ENCODE measurements at places on chromosomes 16 and 17.

DNA sequence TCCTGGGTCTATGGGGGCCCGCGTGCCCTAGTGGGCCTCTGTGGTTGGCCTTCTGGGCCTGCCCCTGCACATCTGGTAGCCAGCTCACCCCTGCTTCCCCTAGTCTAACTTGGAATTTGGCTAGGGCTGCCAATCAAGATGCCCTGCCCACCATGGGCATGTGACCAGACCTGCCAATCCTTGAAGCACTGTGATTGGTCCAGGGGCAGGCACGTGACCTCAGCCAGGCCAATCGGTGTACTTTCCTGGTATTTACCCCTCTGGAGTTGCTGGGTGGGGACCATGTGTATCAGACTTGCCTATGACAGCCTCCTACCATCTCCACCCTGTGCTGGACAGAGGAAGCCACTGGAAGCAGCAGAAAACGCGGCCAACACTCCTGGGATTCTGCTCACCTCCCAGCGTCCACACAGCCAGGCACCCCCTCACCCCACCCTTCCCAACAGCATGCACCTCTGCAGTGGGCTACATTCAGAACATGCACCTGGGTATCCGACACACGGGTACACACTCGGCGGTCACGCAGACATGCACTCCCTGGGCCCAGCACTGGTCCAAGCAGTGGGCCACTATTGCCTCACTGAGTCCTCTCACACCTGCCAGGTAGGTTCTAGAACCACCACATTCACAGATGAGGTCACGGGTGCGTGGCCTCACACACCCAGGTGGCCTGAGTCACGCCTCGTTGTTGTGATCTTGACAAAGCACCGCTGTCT, 96.9 kb downstream of the RBFOX3 start:
- no peak for DNase-seq

DNA sequence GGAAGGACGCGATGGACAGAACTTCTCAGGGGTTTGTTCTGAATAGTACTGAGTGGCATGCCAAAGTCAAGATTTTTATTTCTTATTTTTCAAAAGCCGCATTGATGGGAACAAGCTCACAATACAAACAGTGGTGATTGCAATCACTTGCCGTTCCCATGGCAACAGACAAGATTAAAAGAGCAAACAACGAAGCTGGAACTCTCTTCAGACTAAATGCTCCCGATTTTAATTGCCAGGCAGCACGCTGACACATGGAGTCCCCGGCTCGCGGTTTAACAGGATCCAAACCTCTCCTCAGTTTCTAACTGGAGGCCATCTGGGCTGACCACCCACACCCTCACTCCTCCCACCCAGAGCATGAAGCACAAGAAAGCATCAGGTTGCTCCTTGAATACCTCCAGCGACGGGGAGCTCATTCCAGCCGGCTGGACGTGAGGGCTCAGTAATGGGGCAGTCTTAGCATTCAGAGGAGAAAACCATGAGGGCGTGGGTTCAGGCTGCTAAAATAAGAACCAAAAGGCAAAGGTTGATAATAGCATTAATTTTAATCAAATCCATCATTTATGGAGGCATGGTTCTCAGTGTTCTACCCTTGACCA, 41.5 kb downstream of the AIPL1 start:
- no peak for DNase-seq

GRCh38 chr17:31529841-31530251, 138.4 kb downstream of the RAB11FIP4 start:
- DNase-seq: no peak

DNA sequence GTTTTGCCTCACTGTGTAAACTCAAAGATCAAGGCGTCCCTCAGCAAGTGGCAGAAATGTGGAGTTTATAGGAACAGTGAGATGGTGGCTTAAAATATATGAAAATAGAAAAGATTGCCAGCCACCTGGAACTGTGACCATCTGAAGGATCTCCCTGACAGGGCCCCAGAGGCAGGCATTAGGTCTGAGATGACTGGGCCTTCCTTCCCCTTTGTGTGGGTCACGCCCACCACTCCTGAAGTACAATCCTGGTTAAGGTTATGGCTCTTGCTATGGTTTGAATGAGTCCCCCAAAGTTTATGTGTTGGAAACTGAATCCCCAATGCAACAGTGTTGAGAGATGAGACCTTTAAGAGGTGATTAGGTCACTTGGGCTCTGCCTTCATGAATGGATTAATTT, 6.4 kb downstream of the ST6GALNAC2 start:
- no peak for DNase-seq

- DNase-seq: no peak
Observed at GRCh38 chr17:56324676-56325075, 171.4 kb downstream of the ANKFN1 start.

DNA sequence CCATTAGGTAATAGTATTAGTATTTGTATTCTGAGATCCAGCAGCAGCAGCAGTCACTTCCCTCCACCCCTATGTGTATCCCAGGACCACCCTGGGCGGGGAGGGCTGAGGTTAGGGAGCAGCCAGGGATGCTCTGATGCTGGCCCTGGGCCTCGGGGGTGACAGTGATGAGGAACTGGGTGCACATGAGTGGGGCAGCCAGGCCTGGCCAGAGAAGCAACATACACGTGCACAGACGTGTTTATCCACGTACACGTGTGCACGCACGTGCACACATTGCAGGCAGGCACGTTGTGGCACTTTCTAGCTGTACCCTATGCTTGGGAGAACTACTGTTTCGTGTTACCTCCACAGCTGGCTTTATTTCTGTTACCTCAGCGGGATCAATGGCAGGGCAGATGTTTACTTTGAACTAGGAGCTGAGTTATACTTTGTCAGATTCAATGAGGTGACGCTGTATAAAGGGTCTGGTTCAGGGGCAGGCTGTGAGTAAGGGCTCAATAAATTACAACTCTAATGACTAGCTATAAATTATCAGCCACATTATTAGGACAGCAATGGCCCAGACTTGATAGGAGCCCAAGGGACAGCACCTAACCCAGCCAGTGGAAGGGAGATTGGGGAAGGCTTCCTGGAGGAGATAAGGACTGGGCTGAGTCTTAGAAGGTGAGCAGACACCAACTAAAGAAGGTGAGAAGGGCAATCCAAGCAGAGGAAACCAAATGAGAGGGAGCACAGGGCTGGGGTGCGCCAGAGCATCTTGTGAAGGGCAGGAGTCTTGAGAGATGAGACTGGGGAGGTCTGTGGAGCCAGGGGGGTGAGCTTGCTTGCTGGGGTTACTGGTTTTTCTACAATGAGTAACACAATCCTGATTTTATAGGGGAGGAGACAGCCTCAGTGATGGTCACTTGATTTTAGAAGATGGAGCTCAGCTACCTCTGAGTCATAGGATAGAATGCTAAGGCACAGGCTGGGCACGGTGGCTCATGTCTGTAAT, 22.4 kb upstream of the CA4 start:
- DNase-seq: no peak

DNA sequence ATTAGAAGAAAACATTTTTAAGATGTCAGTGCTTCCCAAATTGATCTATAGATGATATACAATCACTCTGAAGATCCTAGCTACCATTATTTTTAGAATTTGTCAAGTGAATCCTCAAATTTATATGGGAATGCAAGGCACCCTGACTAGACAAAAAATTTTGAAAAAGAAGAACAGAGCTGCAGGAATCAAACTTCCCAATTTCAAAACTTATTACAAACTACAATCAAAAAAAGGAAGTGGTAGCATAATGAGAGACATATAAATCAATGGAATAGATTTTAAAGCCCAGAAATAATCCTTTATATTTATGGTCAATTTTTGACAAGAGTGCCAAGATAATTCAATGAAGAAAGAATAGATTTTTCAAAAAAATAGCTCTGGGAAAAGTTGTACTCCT, 198.3 kb upstream of the KCNJ16 start:
- no peak for DNase-seq

DNA sequence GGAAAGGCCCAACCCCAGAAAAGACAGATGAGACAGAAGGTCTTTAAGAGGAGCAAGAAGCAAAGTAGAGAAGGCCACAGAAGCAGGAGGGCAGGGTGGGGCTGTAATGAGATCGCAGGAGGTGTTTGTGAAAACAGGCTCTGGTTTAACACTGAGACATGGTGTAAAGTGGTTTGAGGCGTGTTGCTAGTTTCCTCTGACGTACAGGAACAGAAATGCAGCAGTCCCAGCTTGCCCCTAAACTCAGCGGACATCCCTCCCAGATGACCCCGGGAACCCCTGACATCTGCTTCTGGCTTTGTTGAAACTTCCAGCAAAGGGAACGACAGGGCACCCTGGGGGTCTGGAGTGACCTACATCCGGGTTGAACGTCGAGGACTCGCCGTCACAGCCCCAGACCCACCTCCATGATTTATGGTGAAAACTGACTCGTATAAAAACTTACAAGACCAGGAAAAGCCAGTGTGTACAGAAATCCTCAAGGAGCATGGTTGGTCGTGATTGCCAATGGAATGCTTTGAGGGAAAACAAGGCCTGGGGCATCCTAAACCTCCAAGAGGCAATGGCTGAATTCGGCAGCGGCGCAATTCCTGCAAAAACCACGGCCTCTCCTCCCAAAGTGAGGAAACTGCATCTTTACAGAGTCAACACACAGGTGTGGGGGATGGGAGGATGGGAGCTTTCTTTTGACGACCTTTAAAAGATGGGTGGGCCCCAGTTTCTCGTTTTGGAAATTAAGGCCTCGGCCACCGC, 25.8 kb downstream of the LITAF start:
- no peak for DNase-seq

GRCh38 chr16:67551972-67552371, 10.4 kb upstream of the CTCF start:
- DNase-seq: no peak

- DNase-seq: no peak
Observed at GRCh38 chr16:81571592-81572385, 127.2 kb downstream of the CMIP start.

GRCh38 chr16:84585467-84585866, 32.4 kb downstream of the COTL1 start:
- DNase-seq: no peak

GRCh38 chr16:70681382-70682238, 4.2 kb downstream of the MTSS2 start:
- DNase-seq: no peak

- no peak for DNase-seq
Observed at GRCh38 chr17:37067555-37068111, 118.9 kb downstream of the AATF start.

- no peak for DNase-seq
Observed at GRCh38 chr17:34656801-34657200, 77.4 kb downstream of the TMEM132E start.

DNA sequence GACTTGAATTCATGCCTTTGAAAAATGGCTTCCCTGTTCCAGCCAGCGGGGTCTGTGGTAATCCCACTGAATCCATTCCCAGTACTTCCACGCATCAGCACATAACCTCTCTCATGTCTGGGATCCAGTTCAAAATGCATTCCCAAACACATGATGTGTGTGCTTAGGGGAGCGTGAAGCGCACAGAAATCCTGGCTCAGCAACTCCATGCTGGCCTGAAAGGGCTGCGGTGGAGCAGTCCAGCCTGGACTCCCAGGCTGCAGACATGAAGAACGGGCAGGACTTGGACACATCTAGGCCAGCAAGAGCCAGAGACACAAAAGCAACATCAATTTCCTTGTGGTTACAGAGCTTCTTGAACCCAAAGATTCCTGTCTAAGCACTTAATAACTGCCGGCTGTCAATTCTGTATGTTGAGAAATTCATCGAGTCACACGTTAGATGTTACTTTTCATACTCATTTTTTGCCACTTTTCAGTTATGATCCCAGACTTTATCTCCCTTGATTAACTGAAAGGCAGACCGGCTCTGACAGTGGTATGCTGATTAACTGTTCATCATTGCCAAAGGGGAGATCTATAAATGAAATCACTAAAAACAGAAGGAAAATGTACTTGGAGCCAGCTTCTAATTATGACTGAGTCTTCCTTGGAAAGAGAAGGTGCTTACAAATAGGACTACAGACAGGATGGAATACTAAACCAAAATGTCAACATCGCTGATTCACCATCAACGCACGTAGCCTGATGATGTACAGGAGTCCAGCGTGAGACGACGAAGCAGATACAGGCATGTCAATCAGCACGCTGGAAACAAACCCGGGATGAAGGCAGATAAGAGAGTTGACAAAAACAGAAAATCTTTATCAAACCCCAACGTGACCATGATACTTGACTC, 23.0 kb downstream of the NSMCE1 start:
- DNase-seq: no peak

- DNase-seq: no peak
Observed at GRCh38 chr16:49278567-49278827, 3.1 kb downstream of the CBLN1 start.

- DNase-seq: no peak
Observed at GRCh38 chr16:18834864-18835263, 33.5 kb upstream of the ARL6IP1 start.

DNA sequence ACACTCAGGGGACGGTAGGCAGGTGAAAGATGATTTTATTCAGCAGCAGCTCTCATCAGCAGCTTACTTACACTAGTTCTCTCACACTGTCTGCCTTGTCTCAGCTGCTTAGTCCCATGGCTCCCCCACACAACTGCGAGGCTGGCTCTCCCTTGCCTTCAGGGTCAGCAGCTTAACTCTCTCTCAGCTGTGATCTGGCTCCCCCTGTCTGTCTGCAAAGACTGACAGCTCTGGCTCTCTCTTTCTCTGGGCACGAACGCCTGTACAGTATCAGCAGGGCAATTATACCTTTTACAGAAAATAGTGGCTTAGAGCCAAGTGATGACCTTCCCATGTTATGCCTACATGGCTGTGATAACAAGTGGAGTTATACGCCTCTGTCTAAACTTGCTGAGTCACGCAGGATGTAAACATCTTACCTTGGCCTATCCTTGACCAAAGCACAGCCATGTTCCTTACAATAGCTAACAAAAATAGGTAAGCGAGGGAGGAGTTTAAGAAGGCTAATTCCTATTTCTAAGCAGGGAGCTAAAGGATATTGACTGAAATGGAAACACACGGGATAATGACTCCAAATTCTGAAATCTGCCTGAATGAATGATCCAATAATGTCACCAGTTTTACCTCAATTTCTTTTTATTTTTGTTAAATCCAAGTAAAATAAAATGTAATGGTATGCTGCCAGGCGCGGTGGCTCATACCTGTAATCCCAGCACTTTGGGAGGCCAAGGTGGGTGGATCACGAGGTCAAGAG, 1.1 kb upstream of the NDUFAB1 start:
- peak; percentile 13 for DNase-seq

- DNase-seq: no peak
Observed at GRCh38 chr17:71168053-71168741, 952.6 kb upstream of the SOX9 start.

DNA sequence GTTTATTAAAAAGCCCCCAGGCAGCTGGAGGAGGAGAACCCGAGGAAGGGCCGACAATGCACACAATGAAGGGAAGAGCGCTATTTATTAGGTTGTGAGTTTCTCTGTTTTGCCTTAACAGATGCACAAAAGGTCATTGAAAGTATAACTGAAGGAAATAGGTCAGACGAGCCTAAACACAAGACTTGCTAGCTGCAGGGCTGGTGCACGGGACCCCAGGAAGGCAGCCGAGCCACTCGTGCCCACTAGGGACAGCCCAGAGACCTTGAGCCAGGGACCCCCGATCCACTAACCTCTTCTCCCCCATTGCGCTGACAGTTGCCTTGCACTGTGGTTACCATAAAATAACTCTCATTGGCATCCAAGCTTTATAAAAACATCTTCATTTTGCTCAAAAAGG, 11.3 kb downstream of the LITAFD start:
- no peak for DNase-seq

- DNase-seq: no peak
Observed at GRCh38 chr17:8740486-8740885, 4.2 kb downstream of the CCDC42 start.

Data from bone marrow (tissue), 2 donors.